ENCODE measurements at places on chromosomes 3 and 15. TPM values are rescaled to one million over a fixed set of nuclear protein-coding genes. Genes with fewer than 3 reads are reported as not detected.

The LRRN1 gene
- total RNA-seq, result 85.2 TPM

The GOLGA8Q gene
- total RNA-seq, result not detected

The CPLX3 gene
- not detected for total RNA-seq

GRCh38 chr15:59830873-59831272 lies 141.8 kb upstream of the BNIP2 start:
- no peak for DNase-seq
- peaks cover 35% of the 10 kb centered on the region for H3K27me3 ChIP-seq
- no peak overlapping the region for H3K4me3 ChIP-seq
- no peak overlapping the region for H3K27ac ChIP-seq

GRCh38 chr15:85495096-85495495 lies 114.7 kb downstream of the AKAP13 start:
- no peak for DNase-seq
- H3K27ac ChIP-seq, result peak overlapping the region; percentile 14
- peaks cover 63% of the 10 kb centered on the region for H3K4me1 ChIP-seq
- peaks cover 1% of the 10 kb centered on the region for H3K36me3 ChIP-seq
- no peak overlapping the region for H3K4me3 ChIP-seq

DNA sequence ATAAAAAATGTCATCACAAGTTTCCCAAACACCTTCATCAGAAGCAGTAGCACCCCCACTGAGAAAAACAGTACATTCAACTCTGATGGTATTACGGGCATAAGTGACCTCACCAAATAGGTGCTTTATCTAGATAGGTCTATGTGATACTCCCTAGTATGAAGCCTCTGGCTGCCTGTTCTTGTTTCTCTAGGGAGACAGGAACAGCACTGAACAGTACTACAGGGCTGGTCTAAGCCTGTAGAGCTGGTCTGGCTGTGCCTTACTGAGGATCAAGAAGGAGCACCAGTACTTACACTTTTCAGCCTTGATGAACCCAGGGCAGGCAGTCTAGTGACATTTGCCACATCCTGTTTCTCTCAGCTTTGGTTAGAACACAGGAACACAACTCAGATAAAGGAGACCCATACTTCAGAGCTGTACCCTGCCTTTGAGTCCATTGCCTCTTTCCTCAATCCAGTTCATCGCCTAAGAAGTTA lies 35.9 kb downstream of the OXNAD1 start:
- no peak overlapping the region for H3K27ac ChIP-seq
- no peak overlapping the region for H3K4me3 ChIP-seq
- DNase-seq, result no peak
- H3K27me3 ChIP-seq, result no peaks in the 10 kb centered on the region
- H3K36me3 ChIP-seq, result peaks cover 51% of the 10 kb centered on the region

- peaks cover 28% of the 10 kb centered on the region for H3K4me1 ChIP-seq
- H3K4me3 ChIP-seq, result peak overlapping the region; percentile 97
- DNase-seq, result no peak
- H3K27me3 ChIP-seq, result peaks cover 7% of the 10 kb centered on the region
Measured at GRCh38 chr3:50350213-50350526, 405 bp downstream of the NPRL2 start.

DNA sequence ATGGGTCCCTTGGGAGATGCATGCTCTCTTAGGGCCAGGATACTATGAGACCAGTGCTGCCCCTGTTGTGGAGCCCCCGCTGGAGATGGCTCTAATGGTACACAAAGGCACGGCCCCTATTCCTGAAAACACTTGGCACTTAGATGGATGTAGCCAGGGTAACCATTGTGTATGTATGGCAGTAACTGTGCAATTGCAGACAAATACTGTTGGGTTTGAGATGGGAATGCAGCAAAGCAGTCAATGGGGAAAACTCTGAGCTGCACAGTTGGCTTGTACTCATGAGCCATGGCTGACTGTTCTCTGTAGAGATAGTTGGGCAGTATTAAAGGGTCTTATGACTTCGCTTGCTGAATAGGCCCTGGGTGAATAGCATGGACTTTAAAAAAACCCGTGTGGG lies 67.9 kb upstream of the NPAP1 start:
- no peak overlapping the region for H3K4me3 ChIP-seq
- DNase-seq, result no peak
- H3K4me1 ChIP-seq, result no peaks in the 10 kb centered on the region
- no peaks in the 10 kb centered on the region for H3K27me3 ChIP-seq
- no peak overlapping the region for H3K27ac ChIP-seq
- no peaks in the 10 kb centered on the region for H3K36me3 ChIP-seq

DNA sequence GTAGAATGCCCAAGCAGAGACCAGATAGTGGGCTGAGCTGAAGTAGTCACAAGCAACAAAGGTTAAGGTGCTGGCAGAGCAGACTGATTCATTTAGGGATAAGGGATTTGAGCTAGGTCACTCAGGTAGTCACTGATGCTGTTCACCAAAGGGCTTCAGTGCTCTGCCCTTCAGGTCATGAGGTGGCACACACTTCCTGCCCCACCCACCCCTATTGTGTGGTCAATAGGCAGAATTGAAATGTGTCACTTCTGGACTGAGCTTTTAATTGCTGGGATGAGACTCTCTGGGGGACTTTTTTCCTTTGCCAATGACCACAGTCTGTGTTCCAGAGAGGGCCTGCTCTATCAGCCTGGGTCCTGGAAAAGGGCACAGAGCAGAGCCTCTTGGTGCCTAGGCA lies 2.9 kb upstream of the DIS3L start:
- DNase-seq, result no peak
- no peak overlapping the region for H3K4me3 ChIP-seq
- H3K36me3 ChIP-seq, result no peaks in the 10 kb centered on the region

- H3K4me3 ChIP-seq, result no peak overlapping the region
- no peaks in the 10 kb centered on the region for H3K36me3 ChIP-seq
- H3K4me1 ChIP-seq, result peaks cover 2% of the 10 kb centered on the region
- no peak for DNase-seq
- no peaks in the 10 kb centered on the region for H3K27me3 ChIP-seq
- H3K27ac ChIP-seq, result no peak overlapping the region
Measured at GRCh38 chr15:82003916-82004315, 41.9 kb downstream of the MEX3B start.

DNA sequence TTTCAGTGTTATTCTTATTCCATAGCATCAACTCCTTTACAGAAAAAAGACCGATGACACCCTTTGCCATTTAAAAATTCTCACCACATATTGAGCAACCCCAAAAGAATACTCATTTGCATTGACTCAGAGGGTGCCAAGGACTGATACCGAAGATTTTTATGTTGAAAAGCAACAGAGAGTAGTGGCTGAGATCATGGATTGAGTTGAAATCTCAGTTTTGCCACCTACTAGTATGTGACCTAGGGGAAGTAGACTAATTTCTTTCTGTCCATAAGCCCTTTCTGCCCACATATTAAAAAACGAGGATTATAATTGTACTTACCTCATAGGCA lies 313.9 kb upstream of the SATB1 start:
- no peaks in the 10 kb centered on the region for H3K27me3 ChIP-seq
- no peak overlapping the region for H3K27ac ChIP-seq
- no peak for DNase-seq
- H3K4me3 ChIP-seq, result no peak overlapping the region
- H3K4me1 ChIP-seq, result no peaks in the 10 kb centered on the region

DNA sequence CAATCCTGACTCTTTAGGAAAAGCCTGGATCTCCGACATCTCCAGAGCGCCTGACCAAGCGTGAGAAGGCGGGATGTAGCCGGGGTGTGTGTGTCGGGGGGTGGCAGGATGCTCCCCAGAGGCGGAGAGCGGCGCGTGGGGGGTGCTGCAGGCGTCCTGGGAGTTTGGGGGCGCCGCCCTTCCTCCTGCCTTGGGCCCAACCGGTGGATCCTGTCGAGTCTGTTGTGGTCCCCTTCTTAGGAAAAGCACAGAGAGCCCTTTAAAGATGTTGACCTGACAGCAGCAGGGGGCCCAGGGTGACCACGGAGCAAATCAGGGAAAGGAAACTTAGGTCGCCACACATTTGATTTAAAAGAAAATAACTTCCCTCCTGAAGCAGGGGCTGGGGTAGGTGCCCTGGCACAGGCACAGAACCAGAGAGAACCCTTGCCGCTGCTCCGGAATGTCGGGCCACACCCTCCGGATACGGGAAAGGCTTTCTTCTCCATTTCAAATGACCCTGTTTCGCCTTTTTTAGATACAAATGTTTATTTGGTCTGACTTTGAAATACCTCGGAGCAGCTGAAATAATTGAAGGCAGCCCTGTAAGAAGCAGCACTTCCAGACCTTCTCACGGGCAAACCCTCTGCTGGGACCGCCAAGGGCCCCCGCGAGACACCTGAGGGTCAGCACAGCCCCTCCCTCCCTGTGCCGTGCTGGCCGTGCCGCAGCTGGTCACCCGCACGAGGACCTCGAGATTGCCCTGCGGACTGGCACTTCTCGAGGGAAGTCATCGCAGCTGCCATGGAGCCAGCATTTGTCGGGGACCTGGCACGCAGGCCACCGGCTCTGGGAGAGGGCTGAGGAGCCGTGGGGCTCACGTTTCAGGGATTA lies 102.9 kb upstream of the KLF13 start:
- H3K4me3 ChIP-seq, result no peak overlapping the region
- H3K27ac ChIP-seq, result no peak overlapping the region
- DNase-seq, result no peak

Data from type B pancreatic cell (in vitro differentiated cells).